ENCODE measurements at places on chromosomes 12 and 14. TPM values are rescaled to one million over a fixed set of nuclear protein-coding genes. Genes with fewer than 3 reads are reported as not detected.

The KRT73 gene
- not detected for total RNA-seq

The ATG101 gene
- total RNA-seq: 61.4 TPM

The MYL2 gene
- total RNA-seq: not detected

The KRT2 gene
- total RNA-seq: not detected

The RND1 gene
- 0.17 TPM for total RNA-seq

The HHIPL1 gene
- total RNA-seq: 2.7 TPM

The VEZT gene
- 34.1 TPM for total RNA-seq

The TRHDE gene
- 1.4 TPM for total RNA-seq

The NAA30 gene
- 12.3 TPM for total RNA-seq

The OR4E2 gene
- total RNA-seq: not detected

The CD163L1 gene
- not detected for total RNA-seq

The WSCD2 gene
- total RNA-seq: not detected

The RPS6KL1 gene
- total RNA-seq: 0.26 TPM

The NANOG gene
- total RNA-seq: not detected

The LALBA gene
- not detected for total RNA-seq

The ADGRD1 gene
- 22.0 TPM for total RNA-seq

The RAD9B gene
- total RNA-seq: not detected

The GRIN2B gene
- not detected for total RNA-seq

The DDN gene
- not detected for total RNA-seq

The MYO1H gene
- not detected for total RNA-seq

The UNC79 gene
- total RNA-seq: under 0.01 TPM

The PPP1R3E gene
- total RNA-seq: 3.5 TPM

The RFX4 gene
- not detected for total RNA-seq

The ASCL1 gene
- not detected for total RNA-seq

The ZC2HC1C gene
- 2.5 TPM for total RNA-seq

The LAG3 gene
- total RNA-seq: 0.43 TPM

The OR6C76 gene
- not detected for total RNA-seq
